ENCODE measurements at places on chromosomes 5 and 9. TPM values are rescaled to one million over a fixed set of nuclear protein-coding genes. Genes with fewer than 3 reads are reported as not detected.

Gene SET
- 761 TPM for total RNA-seq

Gene PCDHB11
- not detected for total RNA-seq

Gene ITK
- total RNA-seq: 260 TPM

Gene MARCOL
- total RNA-seq: not detected

Gene SMIM27
- total RNA-seq: 8.0 TPM

Gene WHRN
- total RNA-seq: 2.0 TPM

Gene NTNG2
- 1.4 TPM for total RNA-seq

Gene TTC39B
- total RNA-seq: 10.5 TPM

All from activated T-cell treated with anti-CD3 and anti-CD28 coated beads, Interleukin-2, amount 50 U/mL, for 4 hours (primary cell).